D721Med (cell line): ENCODE measurements at places on chromosomes 1 and 21.

DNA sequence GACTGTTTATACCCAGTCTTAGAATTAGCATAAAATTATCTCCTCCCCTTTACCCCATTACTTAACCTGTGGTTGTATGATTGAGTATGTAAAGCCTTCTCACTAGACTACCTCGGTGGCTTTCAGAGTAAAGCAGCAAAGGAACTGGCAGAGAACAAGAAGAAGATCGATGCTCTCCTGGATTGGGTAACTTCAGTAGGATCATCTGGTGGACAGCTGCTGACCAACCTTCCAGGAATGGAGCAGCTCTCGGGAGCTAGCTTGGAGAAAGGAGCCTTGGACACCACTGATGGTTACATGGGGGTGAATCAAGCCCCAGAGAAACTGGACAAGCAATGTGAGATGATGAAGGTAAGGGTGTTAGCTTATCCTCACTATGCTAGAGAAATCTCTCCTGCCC lies 138.6 kb upstream of the BMP8A start:
- no peak for DNase-seq

DNA sequence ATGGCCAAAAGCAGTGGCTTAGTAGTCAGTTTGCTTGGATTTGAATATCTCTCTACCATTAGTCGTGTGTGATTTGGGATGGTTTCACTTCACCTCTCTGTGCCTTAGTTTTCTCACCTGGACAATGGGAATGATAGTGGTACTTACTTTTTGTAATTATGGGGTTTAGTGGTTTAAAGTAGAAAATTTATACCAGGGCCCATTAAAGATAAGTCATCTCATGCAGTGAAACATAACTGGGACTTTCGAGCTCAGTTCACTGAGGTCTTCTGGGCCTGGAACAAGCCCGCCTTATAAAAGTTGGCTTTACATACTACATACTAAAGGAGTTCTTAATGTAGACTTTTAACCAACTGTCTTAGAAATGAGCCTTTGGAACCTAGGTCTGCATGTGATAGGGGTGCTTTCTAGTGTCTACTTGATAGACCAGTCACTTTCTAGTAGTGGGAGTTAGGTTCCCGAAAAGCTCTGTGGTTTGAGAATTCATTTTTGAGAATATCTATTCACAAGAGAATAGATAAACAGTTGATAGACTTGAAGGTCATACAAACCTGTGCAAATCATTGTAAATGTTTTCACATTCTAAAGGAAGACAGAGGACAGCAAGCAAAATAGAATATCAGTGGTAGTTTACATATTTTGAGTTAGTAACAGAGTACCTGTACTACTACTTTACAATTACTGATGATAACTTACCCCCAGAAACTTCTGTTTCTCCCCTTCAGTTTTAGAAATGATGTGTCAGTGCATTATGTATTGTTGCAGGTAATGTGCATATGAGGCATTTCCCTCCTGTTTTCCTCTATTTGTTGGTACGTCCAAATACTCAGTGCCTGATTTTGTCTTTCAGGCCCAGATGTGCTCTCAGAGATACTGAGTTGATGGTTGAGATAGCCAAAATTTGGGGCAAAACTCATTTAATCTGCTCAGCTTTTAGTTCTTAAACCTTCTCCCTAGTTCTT lies 48.0 kb downstream of the DYRK1A start:
- DNase-seq: no peak

DNA sequence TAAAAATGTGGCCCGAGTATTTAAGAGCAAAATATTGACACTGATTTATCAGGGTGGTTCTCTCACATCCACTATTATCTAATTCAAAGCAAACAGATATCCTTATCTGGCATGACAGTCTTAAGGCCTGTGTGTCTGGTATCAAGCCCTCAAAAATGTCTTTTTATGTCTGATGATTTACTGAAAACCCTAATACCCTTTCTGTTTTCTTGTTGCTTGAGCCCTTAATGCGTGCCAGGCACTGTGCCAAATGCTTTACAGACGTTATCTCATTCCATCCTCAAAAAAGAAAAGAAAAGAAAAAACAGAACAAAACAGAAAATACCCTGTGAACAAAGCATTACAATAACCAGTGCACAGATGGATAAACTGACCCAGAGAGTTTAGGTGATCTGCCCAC lies 5.7 kb downstream of the DUSP23 start:
- no peak for DNase-seq

DNA sequence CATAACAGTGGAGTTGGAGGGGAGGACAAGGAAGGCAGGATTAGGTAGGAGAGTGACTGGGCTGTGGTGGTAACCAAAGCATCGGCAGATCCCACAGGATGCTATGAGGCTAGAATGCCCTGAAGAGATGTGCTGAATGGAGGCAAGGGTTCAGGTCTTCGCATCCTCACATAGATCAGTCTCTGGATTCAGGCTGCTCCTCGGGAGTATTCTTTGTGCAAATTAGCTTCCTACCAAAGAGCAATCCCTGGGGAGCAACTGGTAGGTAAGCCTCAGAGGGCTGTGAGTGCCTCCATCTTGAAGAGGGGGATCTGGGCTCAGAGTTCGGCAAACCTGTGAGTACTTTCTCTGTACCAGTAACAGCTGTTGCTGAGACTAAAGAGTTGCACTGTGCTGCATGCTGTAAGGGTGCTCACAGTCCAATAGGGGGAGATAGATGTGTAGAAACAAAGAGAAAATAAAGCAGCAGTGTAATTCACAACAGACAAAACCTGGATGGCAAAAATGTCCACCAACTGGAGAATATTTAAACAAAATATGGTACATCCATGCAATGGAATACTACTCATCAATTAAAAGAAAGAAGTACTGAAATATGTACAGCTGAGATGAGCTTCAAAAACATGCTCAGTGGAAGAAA lies 322.4 kb upstream of the DEPDC1 start:
- no peak for DNase-seq

DNA sequence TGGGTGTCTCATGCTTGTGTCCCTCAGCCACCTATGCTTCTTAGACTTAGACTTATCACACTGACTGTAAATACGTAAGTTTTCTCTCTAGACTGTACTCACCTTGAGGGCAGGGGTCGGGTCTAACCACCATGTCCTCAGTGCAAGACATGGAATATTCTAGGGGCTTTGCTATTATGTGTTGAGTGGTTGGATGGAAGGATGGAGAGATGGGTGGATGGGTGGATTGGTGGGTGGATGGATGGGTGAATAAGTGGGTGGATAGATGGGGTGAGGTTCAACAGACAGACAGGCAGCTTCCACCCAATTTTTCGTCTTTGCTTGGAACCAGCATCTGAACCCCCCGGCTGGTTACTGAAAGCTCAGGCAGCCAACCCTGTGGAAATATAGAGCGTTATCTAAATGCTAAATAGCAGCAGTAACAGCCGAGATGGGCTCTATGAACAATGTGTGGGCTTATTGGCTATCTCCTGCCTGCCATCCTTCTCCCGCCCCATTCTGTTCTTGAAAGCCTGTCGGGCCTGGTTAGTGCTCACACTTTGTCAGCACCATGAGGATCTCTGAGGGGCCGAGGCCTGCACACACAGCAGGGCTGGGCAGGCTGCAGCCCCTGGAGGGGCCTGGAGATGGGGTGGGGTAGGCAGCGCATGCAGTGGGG lies 130.7 kb downstream of the ACTL8 start:
- DNase-seq: no peak

DNA sequence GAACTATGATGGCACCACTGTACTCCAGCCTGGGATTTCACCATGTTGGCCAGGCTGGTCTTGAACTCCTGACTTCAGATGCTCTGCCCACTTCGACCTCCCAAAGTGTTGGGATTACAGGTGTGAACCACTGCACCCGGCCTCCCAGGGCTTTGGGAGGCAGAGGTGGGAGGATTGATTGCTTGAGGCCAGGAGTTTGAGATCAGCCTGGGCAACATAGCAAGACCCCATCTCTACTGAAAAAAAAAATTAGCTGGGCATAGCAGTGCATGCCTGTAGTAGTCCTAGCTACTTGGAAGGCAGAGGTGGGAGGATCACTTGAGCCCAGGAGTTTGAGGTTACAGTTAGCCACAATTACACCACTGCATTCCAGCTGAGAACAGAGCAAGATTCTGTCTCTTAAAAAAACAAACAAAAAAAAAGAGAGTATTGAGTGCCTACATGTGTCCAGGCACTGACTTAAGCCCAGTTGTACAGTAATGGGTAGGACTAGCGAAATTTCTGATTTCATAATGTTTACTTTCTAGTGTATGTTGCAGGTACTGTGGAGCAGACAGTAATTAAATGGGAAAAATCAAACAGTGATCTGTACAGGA lies 4.2 kb downstream of the MANEAL start:
- DNase-seq: no peak

GRCh38 chr21:17435565-17436543 lies 77.0 kb upstream of the CXADR start:
- DNase-seq: no peak

DNA sequence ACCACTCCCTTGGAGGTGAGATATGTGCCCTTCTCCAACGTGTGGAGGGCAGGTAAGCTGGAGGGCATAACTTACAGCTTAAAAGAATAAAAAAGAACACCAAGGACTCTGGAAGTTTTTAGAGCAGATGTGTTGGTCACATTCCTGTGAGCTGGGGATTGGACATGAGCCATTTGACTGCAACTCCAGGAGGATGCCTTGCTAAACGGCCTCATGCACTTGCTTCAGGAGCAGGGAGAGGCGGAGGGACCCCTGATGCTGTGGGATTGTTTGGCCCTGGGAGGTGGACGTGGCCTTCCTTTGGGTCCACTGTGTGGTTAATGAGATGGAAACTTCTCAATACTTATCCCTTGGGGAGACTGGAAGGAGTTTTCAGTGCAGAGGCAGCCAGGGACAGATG lies 185.6 kb downstream of the RHOU start:
- DNase-seq: no peak

DNA sequence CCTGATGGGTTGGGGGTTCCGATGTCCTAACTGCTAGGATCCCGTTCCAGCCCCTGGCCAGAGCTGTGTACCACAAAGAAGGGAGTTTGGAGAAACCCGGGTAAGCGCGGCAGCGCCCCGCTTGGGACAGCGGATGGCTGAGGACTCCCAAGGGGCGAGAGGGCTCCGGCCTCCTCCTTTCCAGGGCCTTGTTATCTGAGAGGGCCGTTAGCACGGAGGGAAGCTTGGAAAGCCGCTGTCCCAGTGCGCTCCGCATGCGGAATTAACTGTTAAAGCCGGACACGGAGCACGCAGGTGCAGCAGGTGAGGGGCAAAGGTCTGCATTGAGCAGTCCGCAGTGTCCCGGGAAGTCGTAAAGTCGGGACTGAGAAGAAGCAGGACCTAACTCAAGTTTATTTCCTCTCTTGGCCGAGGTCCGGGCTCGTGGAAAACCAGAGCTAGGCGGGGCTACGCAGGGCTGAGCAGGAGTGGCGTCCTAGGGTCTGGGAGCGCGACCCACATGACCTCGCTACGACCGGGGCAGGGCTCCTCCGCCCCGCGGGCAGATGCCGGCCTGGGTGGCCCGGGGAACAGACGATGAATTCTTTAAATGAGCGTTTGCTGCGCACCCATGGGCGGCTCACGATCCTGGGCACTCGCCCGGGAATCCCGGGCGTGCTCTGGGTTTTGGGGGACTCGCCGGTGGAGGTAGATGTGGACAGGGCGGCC lies 4.5 kb downstream of the LHX4 start:
- no peak for DNase-seq

DNA sequence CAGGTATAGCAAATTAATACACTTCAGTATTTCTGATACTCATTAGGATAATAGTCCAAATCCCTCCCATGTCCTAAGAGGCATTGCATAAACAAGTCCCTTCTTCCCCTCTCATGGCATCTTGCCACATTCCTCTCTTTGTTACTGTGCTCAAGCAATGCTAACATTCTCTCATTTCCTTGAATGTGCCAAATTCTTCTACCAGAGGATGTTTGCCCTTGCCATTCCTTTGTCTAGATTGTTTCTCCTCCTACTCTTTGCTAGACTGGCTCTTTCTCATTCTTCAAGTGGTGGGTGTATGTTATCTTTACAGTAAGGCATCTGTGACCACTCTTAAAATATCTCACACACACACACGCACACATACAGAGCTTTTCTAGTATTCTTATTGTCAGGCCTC lies 621.0 kb upstream of the CXADR start:
- DNase-seq: no peak

- no peak for DNase-seq
Observed at GRCh38 chr1:119787776-119788175, 19.1 kb upstream of the HMGCS2 start.

DNA sequence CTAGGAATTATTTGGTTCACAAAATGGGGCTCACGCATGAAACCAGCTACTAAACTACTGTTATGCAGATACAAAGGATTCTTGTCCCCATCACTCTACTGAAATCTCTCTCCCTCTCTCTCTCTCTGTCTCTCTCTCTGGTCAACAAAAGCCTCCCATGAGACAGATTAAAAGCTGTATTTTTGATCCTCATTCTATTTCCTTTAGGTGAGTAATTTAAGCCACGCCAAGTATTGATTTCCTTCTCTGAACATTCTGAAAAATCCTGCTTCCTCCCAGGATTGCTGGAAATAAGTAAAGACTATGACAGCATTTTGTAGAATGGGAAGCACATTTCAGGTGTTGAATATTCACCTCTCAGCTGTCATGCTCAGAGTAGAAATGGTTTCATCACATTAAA lies 43.7 kb downstream of the PRDX6 start:
- no peak for DNase-seq

DNA sequence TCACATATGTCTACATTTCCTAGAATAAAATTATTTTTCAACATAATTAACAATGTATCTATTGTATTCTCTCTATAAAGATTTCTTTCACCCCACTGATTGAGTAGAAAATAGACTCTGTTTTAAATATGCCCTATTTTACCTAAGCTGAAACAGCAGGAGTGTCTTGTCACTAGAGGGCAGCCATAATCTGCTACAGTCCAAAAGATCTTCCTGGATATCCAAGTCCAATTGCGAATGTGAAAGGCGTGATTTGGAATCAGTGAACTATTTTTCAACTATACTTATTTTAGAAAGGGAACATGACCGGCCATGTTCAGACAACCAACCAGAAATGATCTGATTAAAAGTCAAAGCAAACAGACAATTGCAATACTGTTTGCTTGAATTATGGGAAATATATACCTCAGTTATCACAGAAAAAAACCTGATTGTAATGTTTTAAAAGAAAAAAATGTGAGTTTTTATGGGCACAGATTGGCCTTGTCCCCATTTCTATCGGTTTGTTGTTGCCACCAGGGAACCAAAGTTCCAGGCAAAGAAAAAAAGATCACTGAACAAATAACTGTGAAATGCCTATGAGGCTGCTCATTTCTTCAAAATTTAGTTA lies 1211.0 kb upstream of the ADGRL4 start:
- no peak for DNase-seq

DNA sequence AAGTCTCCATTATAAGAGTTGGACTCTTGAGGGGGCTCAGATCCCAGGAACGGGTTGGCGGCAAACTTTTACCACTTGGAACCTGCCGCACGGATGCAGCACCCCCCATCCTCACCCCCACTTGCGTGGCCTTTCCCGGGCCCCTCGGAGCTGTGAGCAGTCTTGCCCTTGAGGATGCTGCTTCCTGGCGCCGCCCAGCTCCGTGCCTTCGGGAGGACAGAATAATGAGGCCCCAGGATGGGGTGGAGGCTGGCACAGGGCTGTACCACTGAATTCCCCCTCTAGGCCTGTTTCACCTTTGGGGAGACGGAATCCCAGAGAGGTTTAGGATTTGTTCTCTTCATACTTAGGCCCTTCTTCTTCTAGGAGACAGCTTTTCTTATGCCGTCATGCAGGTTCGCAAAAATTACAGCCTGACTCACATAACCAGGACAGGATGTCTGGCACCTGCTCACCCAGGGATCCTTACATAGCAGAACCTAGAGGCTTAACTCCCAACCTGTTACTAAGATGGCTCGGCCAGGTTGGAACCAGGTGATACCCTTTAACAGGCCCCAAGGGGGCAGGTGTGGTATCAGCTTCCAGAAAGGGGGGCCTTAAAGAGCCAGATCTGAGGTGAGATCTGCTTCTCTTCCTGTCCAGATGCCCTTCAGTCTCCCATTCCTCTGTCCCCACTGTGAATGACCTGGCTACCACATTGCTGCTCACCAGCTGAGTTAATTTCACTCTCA lies 1.5 kb downstream of the TRNP1 start:
- DNase-seq: no peak
